ENCODE measurements at places on chromosomes 6 and 20.

- DNase-seq: peak; percentile 81
These were observed 12.6 kb upstream of the BNIP5 start for GRCh38 chr6:36349240-36349639.

- peak; percentile 95 for DNase-seq
These were observed 9.2 kb downstream of the CPNE5 start for GRCh38 chr6:36829919-36830544.

DNA sequence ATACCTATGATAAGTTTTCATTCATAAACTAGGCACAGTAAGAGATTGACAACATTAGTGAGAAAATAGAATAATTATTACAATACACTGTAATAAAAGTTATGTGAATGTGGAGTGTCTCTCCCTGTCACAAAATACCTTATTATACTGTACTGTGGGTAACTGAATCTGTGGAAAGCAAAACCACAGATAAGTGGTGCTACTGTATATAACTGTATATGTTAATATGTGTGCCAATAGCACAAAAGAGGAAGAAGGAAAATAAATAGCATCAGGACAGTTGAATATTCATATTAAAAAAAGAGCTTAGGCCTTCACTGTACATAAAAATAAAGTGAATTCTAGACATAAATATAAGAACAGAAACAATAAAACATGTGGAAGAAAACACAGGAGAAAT lies 243.5 kb downstream of the CDKAL1 start:
- no peak for DNase-seq

- no peak for DNase-seq
These were observed 119.4 kb downstream of the RFPL4B start for GRCh38 chr6:112466373-112467151.

- peak; percentile 36 for DNase-seq
These were observed 2.0 kb downstream of the TSHZ2 start for GRCh38 chr20:52974179-52974594.

DNA sequence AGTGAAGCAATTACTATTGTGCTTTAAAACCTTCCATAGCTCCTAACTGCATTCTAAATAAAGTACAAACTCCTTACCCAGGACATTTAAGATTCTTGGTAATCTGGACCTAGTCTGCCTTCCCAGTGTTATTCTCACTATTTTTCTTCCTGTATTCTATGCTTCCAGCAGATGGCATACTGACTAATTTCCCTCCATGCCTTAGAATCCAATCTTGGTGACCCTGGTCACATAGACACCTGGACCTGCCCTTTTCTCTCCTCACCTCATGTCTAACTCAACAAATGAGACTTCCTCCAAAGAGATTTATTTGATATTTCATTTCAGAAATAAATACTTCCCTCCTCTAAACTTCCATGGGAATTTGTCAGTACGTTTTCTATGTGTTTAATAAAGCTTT lies 25.8 kb downstream of the ROS1 start:
- DNase-seq: no peak

- DNase-seq: no peak
These were observed 34.8 kb downstream of the PSMG4 start for GRCh38 chr6:3293271-3294155.

DNA sequence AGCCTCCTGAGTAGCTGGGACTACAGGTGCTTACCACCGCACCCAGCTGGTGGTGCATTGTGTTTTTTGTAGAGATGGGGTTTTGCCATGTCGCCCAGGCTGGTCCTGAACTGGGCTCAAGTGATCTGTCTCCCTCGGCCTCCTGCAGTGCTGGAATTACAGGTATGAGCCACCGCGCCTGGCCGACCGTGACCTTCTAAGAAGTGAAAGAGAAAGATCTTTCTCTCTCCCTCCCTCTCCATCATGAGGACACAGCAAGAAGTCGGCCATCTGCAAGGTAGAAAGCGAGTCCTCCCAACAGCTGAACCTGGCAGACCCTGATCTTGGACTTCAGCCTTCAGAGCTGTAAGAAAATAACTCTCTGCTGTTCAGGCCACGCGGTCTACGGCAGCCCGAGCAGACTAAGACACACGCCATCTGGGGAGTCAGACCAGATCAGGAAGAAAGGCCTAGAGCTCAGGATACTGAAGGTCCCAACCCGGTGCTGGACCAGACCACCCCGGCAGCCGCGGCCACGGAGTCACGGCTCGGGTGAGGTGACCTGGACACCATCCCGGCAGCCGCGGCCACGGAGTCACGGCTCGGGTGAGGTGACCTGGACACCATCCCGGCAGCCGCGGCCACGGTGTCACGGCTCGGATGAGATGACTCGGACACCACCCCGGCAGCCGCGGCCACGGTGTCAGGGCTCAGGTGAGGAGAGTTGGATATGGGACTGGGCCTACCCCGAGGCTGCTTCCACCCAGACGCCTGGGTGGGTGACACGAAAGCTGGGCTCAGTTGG lies 9.6 kb downstream of the GMEB2 start:
- no peak for DNase-seq

- DNase-seq: no peak
These were observed 3.8 kb upstream of the ARFGAP1 start for GRCh38 chr20:63268671-63269439.

GRCh38 chr20:19205981-19206396 lies 6.5 kb upstream of the SLC24A3 start:
- peak; percentile 72 for DNase-seq

DNA sequence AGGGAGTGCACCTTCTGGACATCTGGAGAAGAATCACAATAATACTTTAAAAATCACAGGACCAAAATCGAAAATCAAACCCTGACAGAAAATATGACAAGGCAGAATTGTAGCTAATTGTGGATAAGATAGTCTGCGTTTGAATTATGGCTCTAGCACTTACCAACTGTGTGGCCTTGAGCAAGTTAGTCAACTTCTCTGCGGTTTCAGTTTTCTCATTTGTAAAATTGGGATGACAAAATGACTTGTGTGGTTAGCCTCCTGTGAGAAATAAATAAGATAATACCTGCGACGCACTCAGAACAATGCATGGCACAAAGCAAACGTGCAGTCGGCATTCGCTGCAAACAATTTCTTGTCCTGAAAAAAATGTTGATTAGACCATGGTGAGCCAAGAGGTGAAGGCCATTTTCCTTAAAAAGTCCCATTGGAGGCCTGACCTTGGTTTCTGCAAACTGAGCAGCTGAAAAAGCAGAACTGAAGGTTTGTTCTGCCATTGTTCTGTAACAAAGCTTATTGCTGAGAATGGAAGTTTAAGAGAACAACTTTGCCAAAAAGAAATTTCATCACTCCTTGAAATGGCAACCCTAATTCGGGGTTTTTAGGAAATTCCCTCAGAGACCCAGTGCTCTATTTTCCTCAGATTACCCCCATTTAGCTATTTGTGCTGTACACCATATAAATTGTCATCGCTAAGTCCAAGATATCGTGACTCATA lies 266.3 kb downstream of the ERMARD start:
- DNase-seq: no peak

DNA sequence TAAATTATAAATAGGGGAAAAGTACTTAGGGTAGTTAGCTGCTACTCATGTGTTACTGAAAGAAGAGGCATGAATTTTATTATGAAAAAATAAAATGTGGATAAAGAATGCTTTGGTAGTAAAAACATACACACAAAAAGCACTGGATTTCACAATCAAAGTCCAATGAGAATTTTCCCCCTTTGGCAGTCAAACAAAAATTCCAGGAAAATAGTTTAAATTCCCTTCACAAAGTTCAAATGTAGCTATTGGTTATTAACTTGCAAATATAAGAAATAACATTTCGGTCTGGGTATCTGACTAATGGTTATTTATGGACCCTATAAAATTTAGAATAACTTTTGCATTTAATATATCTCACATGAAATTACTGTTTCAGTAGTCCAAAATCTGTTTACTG lies 210.4 kb downstream of the FOXC1 start:
- no peak for DNase-seq

DNA sequence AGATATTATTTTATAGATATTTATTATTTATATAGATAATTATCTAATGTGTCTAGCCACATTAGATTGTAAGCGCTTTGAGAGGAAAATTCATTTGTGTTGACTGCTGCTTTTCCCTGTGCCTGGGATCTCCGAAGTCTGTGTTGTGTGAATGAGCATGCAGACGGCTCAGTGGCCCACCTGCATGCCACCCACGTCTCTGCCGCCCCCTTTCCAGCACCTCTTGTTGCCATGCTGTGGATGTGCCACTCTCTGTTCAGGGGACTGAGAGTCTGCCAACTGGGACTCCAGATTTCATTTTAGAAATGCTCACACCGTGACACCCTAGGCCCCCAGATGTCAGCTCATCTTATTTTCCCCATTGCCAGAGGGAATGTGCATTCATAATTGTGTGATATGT lies 139.7 kb downstream of the JARID2 start:
- no peak for DNase-seq

- no peak for DNase-seq
These were observed 258.7 kb downstream of the DLL1 start for GRCh38 chr6:170032197-170032596.

DNA sequence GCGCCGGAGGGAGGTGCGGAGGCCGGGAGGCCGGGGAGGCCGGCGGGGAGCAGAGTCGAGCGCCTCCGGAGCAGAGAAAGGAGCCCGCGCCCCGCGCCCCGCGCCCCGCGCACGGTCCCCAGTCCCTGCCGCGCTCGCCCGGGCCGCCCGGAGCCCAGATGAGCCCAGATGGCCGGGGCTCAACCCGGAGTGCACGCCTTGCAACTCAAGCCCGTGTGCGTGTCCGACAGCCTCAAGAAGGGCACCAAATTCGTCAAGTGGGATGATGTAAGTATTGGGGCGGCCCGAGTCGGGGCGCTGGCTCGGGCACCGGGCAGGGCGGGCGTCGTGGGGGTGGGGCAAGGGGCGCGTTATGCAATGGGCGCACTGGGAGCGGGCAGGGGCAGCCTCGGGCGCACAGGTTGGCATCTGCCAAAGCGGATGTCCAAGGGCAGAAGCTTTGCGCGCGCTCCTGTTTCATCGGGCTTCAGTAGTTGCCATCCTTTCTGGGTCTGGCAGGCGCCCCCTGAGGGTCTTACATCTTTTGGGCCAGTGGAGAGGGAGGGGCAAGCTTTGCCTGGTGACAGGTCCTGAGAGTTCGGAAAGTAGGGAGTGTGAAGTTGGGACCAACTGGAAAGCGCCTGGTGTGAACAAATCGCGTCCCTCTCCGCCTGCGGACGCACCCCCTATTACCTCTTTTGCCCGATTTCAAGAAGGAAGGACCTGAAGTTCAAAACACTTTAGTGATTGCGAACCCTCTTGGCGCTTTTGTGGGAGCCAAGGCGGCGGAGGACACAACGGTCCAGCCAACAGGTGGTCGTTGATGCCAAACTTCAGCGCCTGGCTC lies 631 bp downstream of the PLCB1 start:
- DNase-seq: no peak

DNA sequence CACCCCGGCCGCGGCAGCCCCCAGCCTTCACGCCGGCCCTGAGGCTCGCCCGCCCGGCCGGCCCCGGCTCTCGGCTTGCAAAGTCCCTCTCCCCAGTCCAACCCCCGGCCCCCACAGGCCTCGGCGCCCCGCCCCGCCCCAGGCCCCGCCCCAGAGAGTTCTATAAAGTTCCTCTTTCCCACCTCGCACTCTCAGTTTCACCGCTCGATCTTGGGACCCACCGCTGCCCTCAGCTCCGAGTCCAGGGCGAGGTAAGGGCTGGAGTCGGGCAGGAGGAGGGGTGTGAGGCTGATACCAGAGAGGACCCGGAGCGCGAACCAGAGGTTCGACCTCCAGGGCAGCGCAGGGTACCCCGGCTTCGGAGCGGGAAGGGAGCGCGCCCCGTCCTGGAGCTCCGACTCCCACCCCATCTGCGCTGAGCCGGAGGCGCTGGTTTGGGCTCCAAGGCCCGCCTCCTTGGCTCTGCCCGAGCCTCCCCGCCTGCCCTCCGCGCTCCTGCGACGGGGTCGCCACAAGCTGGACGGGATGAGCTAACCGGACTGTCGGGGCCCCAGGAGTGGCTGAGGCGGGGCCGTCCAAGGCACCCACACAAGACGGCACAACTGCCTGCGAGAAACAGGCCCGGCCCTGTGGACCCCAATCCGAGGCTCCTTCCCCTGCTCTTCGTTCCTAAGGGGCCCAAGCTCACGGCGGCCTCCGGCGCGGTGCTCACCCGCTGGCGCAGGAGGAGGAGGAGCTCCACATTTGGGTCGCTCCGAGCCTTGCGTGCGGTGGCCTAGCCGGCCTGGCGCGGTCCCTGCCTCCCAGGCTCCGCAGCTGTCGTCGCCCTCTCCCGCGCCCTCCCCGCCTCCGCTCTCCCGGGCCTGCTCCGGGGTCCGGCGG lies at the start of gene IRF4:
TSS of gene IRF4 (plus strand) at position 194 of the 882 bp plus-strand sequence. CDS start 1,401 bp downstream, outside the sequence.
- DNase-seq: no peak

GRCh38 chr6:132236744-132237143 lies 164.5 kb downstream of the MOXD1 start:
- DNase-seq: no peak

- DNase-seq: no peak
These were observed 175.5 kb downstream of the BCAS1 start for GRCh38 chr20:53894707-53895384.

GRCh38 chr6:37243816-37244370 lies 13.7 kb upstream of the TBC1D22B start:
- no peak for DNase-seq

DNA sequence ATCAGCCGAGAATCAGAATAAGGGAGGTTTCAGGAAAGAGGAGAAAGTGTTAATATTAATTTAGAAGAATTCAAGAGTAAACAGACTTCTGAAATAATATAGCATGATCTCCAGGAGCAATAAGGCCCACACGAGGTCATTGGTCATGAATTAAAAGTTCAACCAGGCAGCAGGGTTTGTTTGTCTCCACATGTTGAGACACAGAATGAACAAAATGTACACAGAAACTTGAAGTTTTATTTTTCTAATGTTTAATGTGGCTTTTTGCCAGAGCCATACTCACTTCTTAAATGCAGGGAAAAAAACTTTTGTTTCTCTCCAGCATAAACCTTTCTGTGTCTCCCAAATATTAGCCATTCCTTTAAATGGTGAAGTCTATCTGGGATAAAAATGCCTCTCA lies 504.5 kb downstream of the HDGFL1 start:
- DNase-seq: no peak

GRCh38 chr6:145924600-145924999 lies 39.6 kb downstream of the SHPRH start:
- DNase-seq: no peak

DNA sequence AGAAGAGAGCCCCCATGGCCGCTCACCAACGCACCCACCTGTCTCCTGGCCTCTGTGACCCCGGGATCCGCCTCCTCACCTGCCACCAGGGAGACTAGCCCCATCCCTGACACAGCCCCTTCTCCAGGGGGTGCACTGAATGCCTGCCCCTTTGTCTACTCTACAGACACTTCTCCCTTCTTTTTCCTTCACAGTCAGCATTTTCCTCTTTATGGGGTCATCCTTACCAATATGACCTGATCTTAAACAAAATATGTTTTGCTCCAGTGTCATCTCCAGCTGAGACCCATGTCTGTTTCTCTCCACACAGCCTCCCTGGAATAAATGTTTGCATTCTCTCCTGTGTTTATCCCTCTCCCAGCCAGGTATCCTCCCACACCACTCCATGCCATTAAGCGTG lies 14.6 kb upstream of the CCR6 start:
- no peak for DNase-seq

- DNase-seq: no peak
These were observed 16.3 kb downstream of the SIRT5 start for GRCh38 chr6:13590574-13591153.

GRCh38 chr6:116932496-116932895 lies 55.5 kb downstream of the RFX6 start:
- no peak for DNase-seq

- DNase-seq: no peak
These were observed 25.3 kb upstream of the BEND3 start for GRCh38 chr6:107140581-107140980.

- DNase-seq: peak; percentile 93
These were observed at the start of gene MACROD2 for GRCh38 chr20:13995086-13995665. Gene MACROD2, plus strand, starts transcription at chr20:13995516.

Measured in NCI-H2029 treated with DMSO at 0.1 percent for 48 hours (cell line).